BJ (cell line): ENCODE measurements at places on chromosomes 3 and 15.
A peak's percentile ranks its signal among the peaks of the same experiment; 100 is the strongest.

- DNase-seq: no peak
Observed at GRCh38 chr3:12946251-12946648, 104.9 kb upstream of the RPL32 start.

GRCh38 chr3:120567370-120568201, 28.6 kb upstream of the NDUFB4 start:
- no peak for DNase-seq

GRCh38 chr3:78091478-78092119, 1051.7 kb downstream of the ROBO2 start:
- no peak for DNase-seq

GRCh38 chr3:11437506-11437905, 165.3 kb downstream of the ATG7 start:
- DNase-seq: no peak

DNA sequence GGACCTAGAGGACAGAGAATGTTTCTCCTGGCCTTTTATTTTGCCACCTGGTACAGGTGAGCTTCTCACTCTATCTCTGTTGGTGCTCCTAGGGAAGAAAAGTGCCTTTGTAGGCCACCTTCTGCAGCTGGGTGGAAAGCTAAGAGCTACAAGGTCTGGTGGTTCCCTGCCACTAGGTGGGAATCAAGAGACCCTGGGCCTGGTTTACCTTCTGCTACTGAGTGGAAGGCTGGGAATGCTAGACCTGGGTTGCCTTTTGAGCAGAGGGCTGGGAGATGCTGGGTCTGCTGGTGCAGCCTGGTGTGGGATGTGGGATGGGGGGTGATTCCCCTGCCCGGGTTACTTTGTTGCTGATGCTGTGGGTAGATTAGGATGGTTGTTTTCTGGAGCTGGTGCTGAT, 72.6 kb downstream of the EBLN2 start:
- DNase-seq: no peak

DNA sequence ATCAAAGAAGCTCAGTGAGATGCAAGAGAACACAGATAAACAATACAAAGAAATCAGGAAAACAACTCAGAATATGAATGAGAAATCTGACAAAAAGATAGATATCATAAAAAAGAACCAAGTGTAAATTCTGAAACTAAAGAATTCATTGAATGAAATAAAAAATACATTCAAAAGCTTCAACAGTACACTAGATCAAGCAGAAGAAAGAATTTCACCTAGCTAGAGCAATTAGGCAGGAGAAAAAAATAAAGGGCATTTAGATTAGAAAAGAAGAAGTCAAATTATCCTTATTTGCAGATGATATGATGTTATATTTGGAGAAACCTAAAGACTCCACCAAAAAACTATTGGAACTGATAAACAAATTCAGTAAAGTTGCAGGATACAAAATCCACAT, 19.4 kb upstream of the CX3CR1 start:
- no peak for DNase-seq

DNA sequence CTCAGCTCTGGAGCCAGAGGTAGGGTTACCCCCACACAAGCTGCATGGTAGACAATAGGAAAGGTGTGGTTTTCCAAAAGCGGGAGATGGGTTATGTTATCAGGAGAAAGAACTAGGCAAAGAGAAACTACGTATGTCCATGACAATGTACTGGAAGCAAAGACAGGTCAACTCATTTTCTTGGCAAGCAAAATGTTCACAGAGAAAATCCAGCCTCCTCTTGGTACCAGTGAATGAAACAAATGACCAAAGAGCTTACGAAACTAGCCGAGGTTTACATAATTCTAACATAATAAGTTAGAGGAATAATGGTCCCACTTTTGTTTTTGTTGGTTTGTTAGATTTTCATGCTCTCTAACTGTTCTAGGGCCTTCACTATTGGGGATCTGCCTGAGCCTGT, 338.1 kb upstream of the TGFBR2 start:
- no peak for DNase-seq

- DNase-seq: no peak
Observed at GRCh38 chr3:51720292-51721061, 13.6 kb downstream of the GRM2 start.

- DNase-seq: no peak
Observed at GRCh38 chr15:61130950-61131942, 97.9 kb downstream of the RORA start.

DNA sequence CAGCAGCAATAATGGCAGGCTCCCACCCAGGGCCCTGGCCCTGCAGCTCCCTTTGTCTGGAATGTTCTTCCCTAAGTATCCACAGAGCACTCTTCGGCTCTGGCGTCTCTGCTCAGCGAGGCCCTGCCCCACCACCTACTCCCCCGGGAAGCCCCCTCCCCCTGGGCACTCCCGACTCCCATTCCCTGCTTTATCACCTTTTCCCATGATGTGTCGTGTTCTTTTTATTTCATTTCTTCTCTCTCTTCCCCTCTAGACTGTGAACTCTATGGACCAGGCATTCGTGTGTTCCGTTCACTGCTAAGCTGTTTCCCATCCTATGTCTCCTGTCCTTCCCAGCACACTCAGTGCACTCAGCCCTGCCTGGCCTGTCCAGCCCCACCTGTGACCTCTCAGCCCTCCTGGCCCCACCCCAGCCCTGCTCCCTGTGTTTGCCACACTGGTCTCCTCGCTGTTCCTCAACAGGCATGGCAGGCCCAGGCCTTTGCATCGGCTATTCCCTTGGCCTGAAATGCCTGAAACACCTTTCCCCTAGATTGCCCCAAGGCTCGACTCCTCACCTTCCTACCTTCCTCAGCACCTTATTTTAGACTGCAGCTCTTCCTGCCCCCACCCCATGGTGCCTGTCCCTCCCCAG, 107.4 kb downstream of the TPRA1 start:
- DNase-seq: no peak

GRCh38 chr3:15541371-15541770, 19.9 kb upstream of the COLQ start:
- no peak for DNase-seq

- no peak for DNase-seq
Observed at GRCh38 chr15:65326117-65326526, 21.6 kb downstream of the RNU5B-1 start.

- DNase-seq: no peak
Observed at GRCh38 chr15:25693321-25694238, 169.5 kb downstream of the ATP10A start.

- no peak for DNase-seq
Observed at GRCh38 chr15:94375997-94376396, 144.6 kb downstream of the MCTP2 start.

DNA sequence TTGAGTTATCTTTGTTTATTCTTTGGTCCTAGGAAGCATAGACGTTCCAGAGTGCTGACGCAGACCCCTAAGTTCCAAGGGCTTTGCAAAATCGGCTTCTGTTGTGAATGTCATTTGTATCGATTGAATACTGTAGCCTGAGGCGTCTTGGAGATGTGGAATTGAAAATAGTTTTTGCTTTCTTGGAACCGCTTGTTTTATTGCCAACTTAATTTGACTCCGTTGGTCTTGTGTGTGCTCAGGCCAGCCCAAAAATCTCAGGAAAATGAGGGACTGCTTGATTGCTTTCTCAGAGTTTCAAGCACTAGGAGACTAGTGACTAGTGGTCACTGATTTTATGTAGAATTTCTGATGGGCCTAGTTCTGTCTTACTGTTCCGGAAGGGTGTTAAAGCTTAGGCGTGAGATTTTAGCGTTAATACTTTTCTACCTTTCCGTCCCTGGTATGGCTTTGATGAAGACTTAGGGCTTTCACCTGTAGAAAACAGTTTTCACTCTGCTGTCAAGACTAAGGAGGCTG, 263 bp upstream of the UTS2B start:
- DNase-seq: no peak

DNA sequence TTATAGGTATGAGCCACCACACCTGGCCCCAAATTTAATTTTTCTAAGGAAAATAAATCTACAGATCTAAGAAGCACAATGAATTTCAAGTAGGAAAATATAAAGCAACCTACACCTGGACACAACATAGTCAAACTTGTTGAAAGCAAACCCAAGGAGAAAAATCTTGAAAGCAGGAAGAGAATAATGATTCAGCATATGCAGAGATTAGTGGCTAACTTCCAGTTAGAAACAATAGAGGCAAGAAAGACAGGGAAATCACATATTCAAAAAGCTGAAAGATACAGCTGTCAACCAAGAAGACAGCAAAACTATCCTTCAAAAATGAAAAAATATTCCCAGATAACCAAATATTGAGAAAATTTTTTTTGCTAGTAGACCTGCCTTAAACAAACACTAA, 49.4 kb downstream of the ZNF148 start:
- DNase-seq: no peak

- DNase-seq: no peak
Observed at GRCh38 chr3:149752788-149753136, 473 bp upstream of the COMMD2 start.

GRCh38 chr15:47861111-47861903, 144.0 kb downstream of the SEMA6D start:
- DNase-seq: no peak

- DNase-seq: no peak
Observed at GRCh38 chr3:138078096-138078495, 37.3 kb downstream of the DZIP1L start.

DNA sequence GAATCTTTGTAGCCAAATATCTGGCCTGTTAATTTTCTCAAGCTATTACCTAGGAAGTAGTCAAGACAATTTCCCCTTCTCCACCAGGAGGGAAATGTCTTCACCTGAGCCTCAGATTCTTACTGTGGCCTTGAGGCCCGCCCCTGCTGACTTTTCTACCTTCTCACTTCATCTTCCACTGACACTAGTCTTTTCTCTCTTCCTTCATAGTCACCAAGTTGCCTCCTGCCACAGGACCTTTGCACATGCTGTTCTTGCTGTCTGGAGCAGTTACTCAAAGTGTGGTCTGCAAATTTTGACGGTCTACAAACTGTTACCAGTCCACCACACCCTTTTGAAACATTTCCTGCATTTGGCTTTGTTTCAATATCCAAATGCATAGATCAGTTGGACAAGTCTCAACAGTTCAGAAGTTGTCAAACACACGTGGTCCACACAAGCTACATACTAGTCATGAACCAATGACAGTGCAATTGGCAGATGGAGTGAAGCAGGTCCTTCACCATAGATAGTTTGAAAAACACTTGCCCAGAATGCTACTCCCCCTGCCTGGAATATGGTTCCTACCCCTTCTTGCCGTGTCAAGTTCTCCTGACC, 100.5 kb downstream of the OSBPL10 start:
- no peak for DNase-seq

GRCh38 chr3:193190146-193190786, 50.8 kb upstream of the PLAAT1 start:
- DNase-seq: no peak

DNA sequence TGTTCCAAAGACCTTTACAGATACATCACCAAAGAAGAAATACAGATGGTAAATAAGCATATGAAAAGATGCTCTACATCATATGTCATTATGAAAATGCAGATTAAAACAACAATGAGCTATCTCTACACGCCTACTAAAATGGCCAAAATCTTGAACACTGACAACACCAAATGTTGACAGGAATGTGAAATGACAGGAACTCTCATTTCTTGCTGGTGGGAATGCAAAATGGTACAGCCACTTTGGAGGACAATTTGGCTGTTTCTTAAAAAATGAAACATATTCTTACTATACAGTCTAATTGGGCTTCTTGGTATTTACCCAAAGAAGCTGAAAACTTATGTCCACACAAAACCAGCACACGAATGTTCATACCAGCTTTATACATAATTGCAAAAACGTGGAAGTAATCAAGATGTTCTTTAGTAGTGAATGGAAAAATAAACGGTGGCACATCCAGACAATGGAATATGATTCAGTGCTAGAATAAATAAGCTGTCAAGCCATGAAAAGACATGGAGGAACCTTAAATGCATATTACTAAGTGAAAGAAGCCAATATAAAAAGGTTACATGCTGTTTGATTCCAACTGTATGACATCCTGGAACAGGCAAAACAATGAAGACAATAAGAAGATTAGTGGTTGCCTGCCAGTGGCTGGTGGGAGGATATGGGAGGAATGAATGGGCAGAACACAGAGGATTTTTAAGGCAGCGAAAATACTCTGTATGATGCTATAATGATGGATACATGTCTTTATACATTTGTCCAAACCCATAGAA, 81.3 kb upstream of the NEDD4 start:
- no peak for DNase-seq

- no peak for DNase-seq
Observed at GRCh38 chr3:130539005-130539404, 22.0 kb downstream of the COL6A6 start.

GRCh38 chr3:141835557-141836229, 40.8 kb upstream of the ATP1B3 start:
- no peak for DNase-seq

DNA sequence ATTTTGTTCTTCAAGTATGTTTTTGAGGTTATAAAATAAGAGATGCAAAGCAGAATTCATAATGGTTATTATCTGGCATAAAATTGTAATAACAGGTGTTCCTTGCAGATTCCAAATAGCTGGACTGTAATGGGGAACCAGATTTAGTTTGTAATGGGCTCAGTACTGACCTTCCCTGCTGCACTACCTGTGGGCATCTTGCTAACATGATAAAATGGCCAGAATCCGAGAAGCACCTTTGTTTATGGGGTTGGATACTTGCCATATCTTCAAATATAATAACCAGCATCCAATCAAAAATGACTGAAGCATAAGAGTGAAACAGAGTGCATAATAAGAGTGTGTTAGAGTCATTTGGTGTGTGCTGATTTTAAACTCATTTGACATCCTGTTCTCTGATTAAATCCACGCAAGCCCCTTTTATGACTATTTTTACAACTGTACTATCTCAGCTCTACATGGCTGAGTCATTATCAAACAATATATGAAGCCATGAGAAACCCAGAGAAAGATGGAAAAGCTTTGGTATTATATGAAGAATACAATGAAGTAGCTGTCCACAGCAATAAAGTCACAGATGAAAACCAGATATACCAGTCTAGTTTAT, 292.4 kb downstream of the CNTN4 start:
- no peak for DNase-seq

- no peak for DNase-seq
Observed at GRCh38 chr3:42703695-42704025, 1.1 kb upstream of the HHATL start.

GRCh38 chr3:128590948-128591347, 59.7 kb downstream of the RPN1 start:
- DNase-seq: no peak

DNA sequence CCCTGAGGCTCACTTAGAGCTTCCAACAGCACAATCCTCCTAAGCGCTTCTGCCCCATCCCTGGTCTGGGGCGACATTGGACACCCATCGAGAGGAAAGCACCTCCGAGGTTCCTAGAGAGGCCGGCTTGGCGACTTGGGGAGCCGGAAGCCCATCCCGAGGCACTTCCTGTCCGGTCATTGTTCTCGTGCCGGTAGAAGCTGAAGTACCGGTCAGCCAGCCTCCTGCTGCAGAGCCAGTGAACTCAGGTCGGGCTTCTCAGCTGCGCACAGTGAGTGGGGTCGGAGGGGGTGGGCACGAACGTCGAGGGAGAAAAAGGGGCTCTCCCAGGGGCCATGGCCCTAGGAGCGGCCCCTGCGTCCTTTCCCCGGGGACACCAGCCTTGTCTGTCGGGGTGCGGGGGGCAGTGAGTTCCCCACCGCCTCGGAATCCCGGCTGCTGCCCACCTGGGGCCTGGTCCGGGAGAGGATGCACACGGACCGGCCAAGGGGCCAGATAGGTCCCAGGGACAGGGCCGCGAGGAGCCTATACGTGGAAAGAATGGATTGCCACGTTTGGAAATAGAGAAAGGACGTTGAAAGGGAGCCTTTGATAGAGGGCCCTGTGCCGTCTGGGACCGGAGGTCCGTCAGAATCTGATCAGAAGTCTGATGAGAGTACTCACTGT, at the start of gene ZNF35:
TSS of gene ZNF35 (plus strand) at position 169 of the 666 bp plus-strand sequence. CDS start 2,336 bp downstream, outside the sequence.
- DNase-seq: peak; percentile 40

- no peak for DNase-seq
Observed at GRCh38 chr3:183529185-183529584, 26.3 kb downstream of the KLHL6 start.
